Foreskin fibroblast (primary cell): ENCODE measurements at places on chromosomes 16 and 17.
A peak's percentile ranks its signal among the peaks of the same experiment; 100 is the strongest.

DNA sequence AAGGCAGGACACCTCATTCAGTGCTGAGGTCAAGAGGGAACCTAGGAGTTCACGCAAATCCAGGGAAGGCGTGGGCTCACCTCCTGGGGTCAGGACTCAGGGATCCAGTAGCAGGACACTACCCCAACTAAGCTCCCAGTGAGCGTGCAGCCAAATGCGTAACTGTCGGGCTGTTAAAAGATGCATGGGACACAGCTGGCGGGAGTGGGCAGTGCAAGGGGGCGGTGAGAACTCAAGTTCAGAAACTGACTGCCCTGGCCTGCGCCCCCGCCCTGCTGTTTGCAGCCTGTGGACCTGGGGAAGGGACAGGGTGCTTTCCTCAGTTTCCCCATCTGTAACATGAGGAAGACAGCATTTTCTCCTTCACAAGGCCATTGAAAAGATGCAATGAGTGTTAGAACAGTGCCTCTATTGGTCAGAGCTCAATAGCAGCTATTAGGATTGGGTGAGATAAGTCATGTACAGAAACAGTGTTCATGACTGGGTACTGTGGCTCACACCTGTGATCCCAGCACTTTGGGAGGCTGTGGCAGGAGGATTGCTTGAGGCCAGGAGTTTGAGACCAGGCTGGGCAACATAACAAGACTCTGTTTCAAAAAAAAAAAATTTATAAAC lies 20.2 kb downstream of the CDIPT start:
- DNase-seq: no peak

- DNase-seq: no peak
Observed at GRCh38 chr16:12160249-12160648, 183.7 kb downstream of the SNX29 start.

DNA sequence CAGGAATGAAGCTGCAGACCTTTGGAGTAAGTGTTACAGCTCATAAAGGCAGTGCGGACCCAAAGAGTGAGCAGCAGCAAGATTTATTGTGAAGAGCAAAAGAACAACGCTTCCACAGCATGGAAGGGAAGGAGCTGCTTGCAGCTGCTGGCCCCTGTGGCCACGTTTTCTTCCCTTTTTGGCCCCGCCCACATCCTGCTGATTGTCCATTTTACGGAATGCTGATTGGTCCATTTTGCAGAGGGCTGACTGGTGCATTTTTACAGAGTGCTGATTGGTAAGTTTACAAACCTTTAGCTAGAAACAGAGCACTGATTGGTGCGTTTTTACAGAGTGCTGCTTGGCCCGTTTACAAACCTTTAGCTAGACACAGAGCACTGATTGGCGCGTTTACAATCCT lies 841.5 kb downstream of the CDH11 start:
- DNase-seq: no peak

DNA sequence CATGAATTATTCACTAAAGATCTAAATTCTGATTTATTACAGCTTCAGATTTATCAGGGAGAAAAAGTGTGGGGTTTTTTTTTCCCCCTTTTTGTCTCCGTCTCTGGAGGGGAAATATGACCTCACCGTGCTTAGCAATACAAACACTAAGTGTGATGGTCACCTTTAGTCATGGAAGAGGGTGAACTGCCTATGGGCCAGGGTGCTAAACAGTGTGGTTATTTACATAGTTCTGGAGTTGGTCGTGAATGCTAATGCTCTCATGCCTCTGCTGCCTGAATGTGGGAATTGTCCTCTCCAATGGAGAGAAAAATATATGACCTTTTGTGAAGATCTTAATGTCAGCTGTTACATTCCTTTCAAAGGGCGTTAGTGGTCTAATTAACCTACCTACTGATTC lies 44.8 kb upstream of the MSI2 start:
- DNase-seq: peak; percentile 59

DNA sequence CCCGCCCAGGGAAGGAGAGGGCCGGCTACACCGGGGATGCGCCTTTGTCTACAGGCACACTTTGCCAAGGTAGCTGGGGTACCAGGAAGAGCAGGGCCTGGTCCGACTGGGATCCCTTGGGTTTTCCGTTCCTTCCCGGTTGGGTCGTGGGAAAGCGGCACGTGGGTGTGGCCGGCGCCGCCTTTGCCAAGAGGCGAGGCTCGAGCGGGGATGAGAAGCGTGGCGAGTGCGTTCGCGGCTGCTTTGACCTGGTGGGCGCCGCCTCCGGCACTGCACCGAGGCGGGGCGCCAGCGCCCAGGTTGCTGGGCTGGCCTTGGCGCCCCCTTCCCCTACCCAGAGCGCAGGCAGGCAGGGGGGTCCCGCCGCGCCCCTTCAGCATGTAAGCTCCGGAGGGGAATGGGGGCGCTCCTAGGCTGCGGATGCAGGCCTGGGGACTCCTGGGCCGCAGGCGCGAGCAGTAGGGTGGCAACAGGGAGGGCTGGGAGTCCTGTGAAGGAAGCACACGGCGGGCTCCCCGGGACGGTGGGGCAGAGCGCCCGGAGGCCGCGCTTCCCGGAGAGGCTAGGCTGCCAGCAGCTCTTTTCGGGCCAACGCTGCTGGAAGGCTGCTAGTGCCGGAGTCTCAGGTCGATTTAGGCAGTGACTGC lies 2.0 kb downstream of the HAS3 start:
- no peak for DNase-seq

DNA sequence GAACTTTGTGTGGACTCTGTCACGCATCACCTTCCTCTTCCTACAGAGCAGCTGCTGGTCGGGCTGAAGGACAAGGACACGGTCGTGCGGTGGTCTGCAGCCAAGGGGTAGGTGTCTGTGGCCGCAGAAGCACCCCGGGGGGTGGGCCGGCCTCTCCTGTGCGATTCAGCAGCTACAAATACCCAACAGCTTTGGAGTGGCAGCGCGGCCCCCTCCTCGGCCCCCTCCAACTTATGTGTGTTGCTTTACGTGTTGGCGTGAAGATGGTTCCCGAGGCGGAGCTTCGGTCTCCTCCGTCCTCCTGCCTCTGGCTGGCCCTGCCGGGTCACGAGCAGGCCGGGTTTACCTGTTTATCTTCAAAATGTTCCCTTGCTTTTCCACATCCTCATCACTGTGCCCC lies 32.3 kb downstream of the ZNF750 start:
- no peak for DNase-seq
